ENCODE measurements at places on chromosomes 11 and 22.

DNA sequence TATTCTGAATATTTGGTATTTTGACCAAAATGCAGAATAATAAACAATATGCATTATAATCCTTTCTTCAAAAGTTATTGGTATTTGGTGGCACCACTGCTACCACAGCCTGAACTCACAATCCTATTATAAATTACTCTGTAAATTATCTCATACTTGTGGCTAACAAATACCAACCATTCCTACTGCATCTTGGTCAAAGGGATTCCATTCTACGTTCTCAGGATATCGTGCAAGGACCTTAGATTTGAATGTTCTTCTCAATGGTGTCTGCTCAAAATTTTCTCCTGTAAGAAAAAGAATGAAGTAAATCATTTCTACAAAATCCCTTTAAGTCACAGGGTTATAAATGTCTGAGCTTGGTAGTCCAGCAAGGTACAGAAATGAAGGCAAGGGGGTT, 58.7 kb downstream of the DENND5A start:
- peak; percentile 80 for DNase-seq

- DNase-seq, result no peak
Observed at GRCh38 chr11:15113381-15113780, 1.3 kb upstream of the INSC start.

DNA sequence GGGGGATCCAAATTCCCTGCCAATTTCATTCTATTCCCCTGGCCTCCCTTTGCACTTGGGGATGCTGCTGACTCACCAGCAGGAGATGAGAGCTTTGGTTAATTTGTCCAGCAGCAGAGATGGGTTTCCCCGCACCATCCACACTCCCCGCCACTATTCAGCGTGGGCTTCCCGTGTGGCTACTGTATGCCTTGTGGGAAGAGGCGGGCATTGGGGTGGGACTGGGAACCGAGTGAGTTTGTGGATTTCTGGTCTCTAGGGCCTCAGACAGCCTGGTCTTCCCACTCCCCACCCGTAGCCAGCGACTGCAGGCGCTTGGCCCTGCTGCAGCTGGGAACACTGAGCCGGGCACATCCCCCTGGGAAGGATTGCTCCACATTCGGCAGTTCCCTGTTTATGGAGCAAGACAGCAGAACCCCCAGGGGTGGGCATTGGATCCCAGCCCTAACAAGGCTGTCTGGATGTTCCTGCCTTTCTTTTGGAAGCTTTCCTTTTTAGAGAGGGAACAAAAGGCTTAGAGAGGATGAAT, 23.4 kb downstream of the KIAA1671 start:
- no peak for DNase-seq

DNA sequence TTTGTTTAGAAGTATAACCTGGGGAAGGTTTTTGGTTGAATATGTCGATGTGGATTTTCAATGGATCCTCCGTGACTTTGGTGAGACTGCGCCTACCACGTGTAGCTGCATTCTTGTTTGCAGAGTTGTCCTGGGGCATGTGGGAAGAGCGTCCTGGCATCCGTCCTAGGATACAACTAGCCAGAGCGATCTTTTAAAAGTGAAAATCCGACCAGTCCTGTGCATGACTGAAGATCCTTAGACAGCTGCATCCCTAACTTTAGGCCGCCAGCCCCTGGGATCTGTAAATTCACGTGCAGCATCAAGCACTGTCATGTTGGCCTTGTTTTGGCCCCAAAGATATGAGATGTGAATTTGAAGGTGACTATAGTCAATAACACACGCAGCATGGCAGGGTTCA, 22.4 kb upstream of the THY1 start:
- DNase-seq, result peak; percentile 36

GRCh38 chr22:37624017-37624365, 15.4 kb downstream of the GGA1 start:
- DNase-seq, result no peak

GRCh38 chr11:118661425-118662301, 17.8 kb downstream of the TREH start:
- no peak for DNase-seq

DNA sequence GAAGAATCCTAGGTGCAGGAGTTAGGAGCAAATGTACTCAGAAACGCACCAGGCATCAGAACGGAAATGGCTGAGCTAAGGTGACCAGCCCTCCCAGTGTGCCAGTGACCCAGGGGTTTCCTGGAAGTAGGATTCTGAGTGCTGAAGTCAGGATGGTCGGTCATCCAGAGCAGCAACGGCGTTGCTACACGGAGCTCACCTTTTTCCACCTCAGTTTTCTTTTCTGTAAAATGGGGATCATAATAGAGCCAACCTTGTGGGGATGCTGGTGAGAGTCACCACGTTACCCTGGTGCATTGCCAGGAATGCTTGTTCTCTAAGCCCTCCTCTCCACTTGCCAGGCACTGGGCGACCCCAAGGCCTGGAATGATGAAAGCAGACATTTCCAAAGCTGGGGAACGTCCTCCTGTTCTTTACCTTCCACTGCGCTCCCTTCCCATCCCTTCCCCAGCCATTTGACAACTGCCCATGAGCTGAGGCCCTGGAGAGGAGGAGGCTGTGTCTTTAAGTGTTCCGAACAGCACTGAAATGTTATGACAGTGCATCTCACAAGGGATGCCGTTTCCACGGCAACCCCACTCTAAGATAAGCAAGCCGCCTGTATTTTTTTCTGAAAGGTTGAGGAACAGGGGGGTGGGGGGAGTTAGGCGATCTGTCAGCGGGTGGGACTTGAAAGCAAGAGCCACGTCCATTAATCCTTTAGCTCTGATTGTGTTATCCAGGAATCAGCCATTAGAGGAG, 66.8 kb downstream of the TSPAN18 start:
- DNase-seq, result no peak

GRCh38 chr11:27274854-27275395, 88.1 kb downstream of the CCDC34 start:
- DNase-seq, result no peak

DNA sequence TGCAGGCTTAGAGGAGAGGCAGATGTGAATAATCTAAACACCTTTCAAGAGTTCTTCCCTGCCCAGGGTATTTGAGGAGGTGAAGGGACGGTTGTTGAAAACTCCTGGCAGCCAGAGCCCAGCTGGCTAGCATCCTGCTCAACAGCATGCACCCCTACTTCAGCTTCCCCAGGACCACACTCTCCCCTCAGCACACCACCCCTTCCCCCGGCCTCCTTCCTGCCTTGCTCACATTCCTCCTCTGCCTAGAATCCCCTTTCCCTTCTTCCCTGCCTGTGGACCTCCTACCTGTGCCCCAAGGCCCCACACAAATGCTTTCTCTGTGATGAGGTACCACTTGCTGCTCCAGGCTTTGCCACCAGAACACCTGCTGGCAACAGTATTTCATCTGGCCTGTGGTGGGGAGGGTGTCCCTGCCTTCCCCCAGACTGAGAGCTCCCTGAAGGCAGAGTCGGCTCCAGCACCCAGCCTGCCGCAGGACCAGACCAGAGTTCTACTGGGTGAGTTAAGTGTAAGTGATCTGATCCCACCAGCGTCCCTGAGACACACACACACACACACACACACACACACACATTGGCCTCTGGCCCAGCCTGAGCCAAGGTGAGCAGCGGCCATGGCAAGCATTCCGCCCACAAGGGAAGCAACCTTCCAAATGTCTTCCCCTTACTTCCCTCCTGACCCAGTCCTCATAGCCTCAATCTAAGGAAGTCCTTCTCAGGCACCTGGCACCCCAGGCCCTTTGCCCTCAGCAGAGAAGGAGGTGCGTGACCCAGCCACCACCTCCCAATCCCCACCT, 79.5 kb downstream of the PDE2A start:
- DNase-seq, result no peak

GRCh38 chr11:45097721-45098493, 48.5 kb upstream of the PRDM11 start:
- DNase-seq, result peak; percentile 58

DNA sequence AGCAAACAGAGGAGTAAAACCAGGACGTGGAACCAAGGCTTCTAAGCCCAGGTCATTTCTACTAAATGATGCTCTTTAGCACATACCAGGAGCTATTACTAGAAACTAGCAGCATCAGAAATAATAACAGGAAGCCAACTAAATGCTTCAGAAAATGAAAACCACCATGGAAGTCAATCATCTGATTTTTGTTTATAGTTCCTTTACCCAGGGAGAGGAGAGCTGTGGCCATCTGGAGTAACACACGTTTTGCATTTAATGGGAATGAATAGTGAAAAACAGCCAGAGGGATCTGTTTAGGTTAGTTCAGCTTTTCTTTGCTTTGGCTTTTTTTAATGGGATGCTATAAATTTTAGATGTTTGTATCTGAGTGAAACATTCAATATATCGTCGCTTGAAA, 250.7 kb upstream of the ARHGAP20 start:
- DNase-seq, result peak; percentile 30

DNA sequence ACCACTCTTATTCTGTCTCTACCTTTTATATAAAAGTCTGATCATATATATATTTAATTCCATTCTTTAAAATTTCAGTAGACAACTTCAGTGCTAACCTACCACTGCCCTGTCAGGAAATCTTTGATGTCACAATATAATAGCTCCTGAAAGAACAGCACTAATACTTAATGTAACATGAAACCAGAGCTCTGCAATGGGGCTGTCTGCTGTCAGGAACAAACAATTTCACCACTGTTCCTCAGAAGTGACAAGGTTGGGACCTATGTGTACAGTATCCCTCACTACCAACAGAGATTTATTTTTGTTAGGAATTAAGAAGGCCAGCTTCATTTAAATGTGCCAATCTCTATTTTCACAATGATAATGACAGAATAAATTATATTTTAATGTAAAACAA, 165.5 kb upstream of the C11orf58 start:
- DNase-seq, result no peak

DNA sequence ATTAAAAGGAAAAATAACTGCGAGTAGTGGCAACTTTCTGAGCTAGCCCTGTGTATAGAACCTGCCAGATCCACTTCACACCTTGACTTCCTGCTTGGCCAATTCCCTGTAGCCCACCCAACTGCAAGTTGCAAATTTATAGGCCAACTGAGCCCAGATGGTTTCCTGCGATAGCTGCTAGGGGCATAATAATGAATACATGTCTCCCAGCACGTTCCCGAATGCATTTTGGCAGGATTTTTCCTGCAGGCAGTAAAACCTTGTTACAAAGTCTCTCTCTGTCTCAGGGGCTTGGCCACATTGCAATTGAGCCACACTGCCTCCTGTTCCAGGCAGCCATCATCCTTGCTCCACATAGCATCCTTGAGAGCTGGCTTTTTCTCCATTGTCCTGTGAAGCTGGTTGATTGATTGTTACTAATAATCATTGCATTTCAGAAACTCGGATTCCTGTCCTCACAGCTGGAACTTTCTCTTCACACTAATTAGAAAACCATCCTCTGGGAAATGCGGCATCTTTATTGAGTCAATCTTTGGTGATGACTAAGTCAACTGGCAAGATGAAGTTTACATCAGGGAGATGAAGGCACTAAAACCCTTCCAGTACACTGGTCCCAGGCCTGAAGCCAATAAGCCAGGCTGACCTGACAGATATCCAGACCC, 18.6 kb upstream of the LMO2 start:
- peak; percentile 63 for DNase-seq

- DNase-seq, result peak; percentile 74
Observed at GRCh38 chr11:88337987-88338668, 592 bp upstream of the CTSC start.

- DNase-seq, result peak; percentile 43
Observed at GRCh38 chr22:23402275-23403151, 177.6 kb downstream of the IGLL1 start.

- DNase-seq, result peak; percentile 99
Observed at GRCh38 chr11:19679952-19680828, 32.4 kb upstream of the NAV2 start.

DNA sequence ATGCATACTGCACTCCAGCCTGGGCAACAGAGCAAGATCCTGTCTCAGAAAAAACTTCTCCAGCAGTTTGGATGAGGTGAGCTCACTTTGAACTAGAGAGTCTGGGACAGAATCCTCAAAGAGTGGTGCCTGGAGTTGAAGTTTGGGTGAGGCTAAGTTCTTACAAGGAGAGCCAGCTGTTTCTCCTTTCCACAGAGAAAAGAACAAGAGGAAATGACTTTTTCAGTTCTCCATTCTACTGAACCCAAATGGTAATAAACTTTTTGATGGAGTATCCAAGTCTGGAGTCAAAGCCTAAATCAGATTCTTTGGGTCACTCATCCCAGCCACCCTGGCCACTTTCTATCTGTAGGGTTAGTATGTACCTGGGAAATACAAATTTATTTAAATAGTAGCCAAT, 102.7 kb downstream of the TRAF6 start:
- no peak for DNase-seq

DNA sequence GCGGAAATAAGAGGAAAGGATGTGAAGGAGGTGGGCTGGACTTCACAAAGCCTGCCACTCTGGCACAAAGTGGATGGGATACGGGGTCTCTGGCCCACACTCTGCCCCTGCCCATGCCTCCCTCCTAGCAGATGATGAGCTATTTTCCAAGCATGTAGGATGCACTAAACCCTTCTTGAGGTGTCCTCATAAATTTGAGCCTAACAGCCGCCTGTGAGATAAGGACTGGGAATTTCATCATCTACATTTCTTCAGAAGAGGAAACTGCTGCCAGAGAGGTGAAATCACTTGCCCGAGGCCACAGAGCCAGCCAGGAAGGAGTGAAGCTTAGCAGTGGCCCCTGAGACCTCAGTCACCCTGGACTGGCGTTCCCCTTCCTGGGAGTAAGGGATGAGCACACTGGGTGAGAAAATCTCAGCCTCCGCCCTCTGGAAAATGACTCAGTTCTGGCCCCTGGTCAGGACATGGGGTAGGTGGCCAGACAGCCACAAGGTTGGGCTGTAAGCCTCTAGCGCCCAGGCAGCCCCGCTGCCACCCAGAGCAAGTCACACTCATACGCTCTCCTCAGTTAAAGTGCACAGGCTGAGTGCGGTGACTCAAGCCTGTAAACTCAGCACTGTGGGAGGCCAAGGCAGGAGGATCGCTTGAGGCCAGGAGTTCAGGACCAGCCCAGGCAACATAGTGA, 27.9 kb downstream of the MB start:
- DNase-seq, result peak; percentile 80

GRCh38 chr11:2924381-2924780, 4.8 kb downstream of the PHLDA2 start:
- no peak for DNase-seq

GRCh38 chr11:117768506-117768905, 28.5 kb downstream of the DSCAML1 start:
- no peak for DNase-seq

DNA sequence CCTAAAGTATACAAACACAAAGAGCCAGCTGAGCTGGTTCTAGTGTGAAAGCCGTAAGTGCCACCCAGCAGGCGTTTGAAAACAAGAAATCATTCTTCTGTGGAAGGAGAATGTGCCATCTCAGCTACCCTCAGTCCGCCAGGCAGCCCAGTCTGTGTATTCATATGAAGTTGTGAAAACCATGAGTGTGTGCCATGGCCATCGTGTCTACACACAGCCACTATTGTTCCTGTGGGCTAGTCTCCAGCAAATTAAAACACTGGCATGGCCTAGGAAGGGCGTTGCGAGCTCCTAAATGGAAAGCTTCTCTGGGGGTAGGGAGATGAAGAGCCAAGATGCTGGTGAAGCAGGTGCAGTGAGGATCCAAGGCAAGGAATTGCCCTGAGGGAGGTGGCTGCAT, 51.5 kb upstream of the HORMAD2 start:
- no peak for DNase-seq

GRCh38 chr11:55949330-55949729, 13.1 kb upstream of the OR5I1 start:
- no peak for DNase-seq

Data from fibroblast of upper back skin (primary cell).